ENCODE measurements at places on chromosomes 6 and 20.

- no peak for DNase-seq
Observed at GRCh38 chr6:170243791-170244291, 47.0 kb downstream of the DLL1 start.

GRCh38 chr6:138981416-138981815, 6.6 kb downstream of the REPS1 start:
- no peak for DNase-seq

GRCh38 chr20:32019563-32020463, 9.6 kb downstream of the CCM2L start:
- DNase-seq: no peak

- no peak for DNase-seq
Observed at GRCh38 chr6:140581601-140582000, 1207.2 kb upstream of the CITED2 start.

GRCh38 chr6:18141805-18142590, 12.9 kb downstream of the TPMT start:
- DNase-seq: no peak

DNA sequence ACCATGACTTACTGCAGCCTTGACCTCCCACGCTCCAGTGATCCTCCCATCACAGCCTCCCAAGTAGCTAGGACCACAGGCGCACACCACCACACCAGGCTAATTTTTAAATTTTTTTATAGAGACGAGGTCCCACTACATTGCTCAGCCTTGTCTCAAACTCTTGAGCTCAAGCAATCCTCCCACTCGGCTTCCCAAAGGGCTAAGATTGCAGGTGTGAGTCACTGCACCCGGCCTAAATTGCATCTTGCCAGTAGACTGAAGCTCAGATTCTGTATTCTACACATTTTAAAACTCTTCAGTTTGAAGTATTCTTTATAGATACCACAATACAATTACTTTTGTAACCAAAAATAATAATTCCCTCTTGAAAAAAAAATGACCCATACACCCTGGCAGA, 11.4 kb downstream of the NUDT3 start:
- no peak for DNase-seq

DNA sequence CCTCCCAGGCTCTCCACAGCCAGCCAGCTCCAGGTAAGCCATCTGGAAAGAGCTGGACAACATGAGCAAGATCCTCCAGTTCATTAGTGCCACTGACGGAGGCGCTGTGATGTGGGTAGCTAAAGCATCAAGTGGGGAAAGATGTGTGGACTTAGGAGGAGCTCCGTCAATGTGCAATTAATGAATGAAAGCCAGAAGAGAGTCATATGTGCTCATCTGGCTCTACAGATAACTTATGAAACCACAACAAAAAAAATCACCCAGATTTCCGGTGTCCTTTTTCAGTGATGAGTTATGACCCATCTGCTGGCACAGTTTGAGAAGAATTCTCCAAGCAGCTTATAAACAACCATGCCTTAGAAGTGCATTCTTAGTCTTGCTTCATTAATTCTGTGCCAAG, 311.7 kb upstream of the PLCB4 start:
- no peak for DNase-seq

- no peak for DNase-seq
Observed at GRCh38 chr6:16129623-16130401, 926 bp downstream of the MYLIP start.

- DNase-seq: no peak
Observed at GRCh38 chr6:153956808-153957207, 82.2 kb upstream of the OPRM1 start.

DNA sequence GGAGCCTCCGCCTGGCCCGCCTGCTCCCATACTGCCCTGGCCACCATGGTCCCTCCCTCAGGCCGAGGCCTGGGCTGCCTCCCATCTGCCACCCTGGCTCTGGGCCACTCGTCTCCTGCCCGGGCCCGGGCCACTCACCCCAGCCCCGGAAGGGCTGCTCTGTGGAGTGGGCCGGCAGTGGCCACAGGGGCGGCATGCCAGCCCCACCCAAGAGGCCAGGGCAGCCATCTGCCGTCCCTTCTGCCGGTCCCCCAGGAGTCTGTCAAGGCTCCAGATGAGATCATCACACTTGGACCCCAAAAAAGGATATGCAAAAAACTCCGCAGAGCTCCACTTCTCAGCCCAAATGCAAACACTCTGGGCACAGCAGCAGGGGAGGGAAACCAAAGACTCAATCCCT, 23.8 kb upstream of the TLDC2 start:
- DNase-seq: no peak

GRCh38 chr6:14130435-14131075, 13.0 kb downstream of the CD83 start:
- no peak for DNase-seq

- no peak for DNase-seq
Observed at GRCh38 chr6:73655341-73655917, 1.6 kb upstream of the SLC17A5 start.

GRCh38 chr20:25539742-25540672, 45.3 kb downstream of the NINL start:
- DNase-seq: no peak

GRCh38 chr6:10258341-10258740, 156.5 kb downstream of the TFAP2A start:
- DNase-seq: no peak

DNA sequence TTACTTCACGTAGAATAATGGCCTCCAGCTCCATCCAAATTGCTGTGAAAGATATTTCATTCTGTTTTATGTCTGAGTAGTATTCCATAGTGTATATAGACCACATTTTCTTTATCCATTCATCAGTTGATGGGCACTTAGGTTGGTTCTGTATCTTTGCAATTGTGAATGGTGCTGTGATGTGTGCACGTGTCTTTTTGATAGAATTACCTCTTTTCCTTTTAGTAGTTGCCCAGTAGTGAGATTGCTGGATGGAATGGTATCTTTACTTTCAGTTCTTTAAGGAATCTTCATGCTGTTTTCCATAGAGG, 91.8 kb downstream of the CARMIL1 start:
- DNase-seq: no peak

GRCh38 chr6:3569816-3570215, 113.0 kb upstream of the SLC22A23 start:
- DNase-seq: no peak

DNA sequence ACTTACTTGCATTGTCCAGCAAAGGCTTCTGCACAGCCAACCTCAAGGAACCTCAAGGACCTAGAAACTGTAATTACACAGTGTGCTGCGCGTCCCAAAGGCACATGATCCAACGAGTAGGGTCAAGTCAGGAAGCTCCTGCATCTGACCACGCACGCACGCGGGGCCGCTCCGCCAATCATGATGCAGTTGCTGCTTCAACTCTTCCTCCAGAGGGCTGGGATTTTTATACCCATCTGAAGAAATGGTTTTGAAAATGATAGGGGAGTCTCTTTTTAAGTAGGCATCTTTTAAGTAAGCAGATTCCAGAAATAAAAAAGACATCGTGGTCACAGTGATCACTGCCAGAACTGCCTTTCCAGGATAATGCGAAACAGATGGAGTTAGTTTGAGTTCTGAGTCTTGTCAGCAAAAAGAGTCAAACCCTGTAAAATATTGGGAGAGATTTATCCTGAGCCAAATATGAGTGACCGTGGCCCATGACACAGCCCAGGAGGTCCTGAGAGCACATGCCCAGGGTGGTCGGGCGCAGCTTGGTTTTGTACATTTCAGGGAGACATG, 34.0 kb downstream of the KIF25 start:
- DNase-seq: no peak

- no peak for DNase-seq
Observed at GRCh38 chr6:41531591-41532582, 14.3 kb upstream of the FOXP4 start.

GRCh38 chr6:99743647-99744046, 137.0 kb downstream of the PRDM13 start:
- DNase-seq: no peak

DNA sequence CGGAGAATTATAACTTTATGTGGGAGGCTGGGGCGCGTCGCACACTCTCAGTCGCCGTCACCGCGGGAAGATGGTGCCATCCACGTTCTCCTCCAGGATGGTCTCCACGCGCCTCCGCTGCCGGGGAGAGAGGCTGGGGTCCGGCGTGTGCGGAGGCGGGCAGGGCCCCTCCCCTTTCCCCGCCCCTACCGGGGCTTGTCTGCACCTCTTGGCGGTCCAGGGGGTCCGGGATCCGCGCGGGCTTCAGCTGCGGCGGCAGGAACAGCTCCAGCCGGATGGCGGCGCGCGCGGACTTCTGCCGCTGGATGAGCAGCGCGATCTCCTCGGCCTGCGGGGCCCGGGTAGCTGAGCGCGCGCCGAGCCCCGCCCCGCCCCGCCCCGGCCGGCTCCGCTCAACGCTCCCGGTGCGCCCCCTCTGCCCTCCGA, 807 bp downstream of the LKAAEAR1 start:
- peak; percentile 91 for DNase-seq

DNA sequence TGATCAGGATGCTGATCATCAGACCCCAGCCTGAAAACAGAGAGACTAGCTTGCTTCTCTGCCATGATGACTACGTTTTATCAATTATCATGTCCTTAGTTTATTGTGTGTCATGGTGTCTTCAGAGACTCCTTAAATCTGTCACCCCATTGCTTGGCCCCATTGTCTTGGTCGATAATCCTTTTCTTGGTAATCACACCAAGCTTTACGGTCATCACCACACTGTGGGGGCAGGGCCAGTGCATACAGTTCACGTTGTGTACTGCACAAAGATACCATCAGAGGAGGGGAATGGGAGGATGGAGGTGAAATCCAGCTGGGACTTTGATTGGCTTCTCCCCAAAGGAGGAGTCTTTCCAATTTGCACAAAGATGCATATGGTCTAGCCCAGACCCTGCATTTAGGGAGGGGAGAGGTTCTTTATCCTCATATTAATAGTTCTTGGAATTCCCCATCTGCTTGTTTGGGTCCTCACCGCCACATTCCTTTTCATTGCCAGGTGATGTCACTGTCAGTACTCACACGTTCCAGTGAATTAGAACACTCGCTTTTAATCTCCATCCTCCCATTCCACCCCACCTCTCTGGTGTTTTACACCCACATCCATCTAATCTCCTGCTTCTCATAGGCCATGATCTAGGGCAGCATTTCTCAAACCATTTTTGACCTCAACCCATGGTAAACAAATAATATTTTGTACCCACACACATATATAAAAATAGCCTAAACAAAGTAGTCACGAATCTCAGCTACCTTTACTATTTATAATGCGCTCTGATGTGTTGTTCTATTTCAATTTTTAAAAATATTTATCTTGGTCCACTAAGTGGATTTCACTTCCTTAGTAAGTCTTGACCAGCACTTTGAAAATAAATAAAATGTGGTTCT, 5.7 kb downstream of the ETV7 start:
- DNase-seq: no peak
